Adipocyte (in vitro differentiated cells): ENCODE measurements at places on chromosomes 2 and 18.

DNA sequence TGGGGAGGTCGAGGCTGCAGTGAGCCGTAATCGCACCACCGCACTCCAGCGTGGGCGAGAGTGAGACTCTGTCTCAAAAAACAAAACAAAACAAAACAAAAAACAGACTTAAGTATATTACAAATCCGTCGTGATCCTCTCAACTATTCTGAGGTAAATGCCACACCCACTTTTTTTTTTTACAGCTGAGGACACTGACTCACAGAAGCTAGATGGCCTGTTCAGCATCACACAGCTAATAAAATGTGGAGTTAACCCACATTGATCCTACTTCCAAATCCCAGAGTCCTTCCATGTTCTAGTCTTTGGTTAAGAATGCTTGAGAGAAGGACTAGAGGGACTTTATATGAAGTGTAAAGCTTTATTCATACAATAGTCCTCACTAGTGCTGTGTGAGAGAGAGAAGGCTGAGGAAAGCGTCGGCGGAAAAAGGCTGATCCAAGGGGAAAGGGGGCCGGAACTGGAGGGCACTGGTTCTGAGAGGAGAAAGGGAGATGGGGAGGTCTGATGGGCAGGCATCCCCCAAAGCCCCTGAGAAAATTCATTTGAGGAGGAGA is 627 bp downstream of the RNF25 start:
- DNase-seq: peak; percentile 36

DNA sequence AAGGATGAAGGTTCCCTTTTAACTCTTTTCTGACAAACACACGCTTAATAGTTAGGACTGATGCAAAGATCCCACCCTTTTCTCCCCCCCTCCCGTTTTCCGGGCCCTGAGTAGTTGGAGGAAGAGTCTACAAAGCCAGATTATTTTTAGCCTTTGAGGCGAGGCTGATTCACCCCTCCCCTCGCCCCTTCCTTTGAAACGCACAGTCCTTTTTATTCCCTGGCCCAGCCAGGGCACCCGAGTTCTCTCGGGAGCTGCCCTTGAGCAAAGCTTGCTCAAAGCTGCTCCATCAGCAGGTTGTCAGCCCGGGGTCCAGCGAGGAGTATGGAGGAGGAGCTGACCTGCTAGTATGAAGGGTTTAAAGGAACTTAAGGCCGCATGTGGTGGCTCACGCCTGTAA is 47.1 kb upstream of the SPRED2 start:
- no peak for DNase-seq

- DNase-seq: peak; percentile 21
Measured at GRCh38 chr2:127422559-127423477, 4.6 kb downstream of the PROC start.

GRCh38 chr2:119958670-119959268 is 54.1 kb upstream of the EPB41L5 start:
- DNase-seq: peak; percentile 20

GRCh38 chr2:16330571-16330970 is 335.1 kb downstream of the CYRIA start:
- no peak for DNase-seq

DNA sequence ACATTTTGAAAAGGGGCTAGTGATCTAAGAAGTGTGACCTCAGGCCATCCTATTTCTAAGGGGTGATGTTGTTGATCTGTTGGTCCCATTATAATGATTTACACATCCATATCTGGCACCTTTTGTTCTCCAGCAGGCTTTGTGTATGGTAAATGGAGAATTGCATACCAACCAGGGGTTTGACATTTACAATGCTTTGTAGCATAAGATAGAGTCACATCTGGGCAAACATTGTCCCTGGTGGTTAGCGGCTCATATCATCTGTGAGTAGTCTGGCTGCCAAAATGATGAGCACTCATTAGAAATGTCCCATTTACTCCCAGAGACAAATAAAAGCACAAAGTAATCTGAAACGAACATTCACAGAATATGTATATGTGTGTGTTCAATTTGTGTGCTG is 1775.5 kb upstream of the CELF4 start:
- DNase-seq: no peak

DNA sequence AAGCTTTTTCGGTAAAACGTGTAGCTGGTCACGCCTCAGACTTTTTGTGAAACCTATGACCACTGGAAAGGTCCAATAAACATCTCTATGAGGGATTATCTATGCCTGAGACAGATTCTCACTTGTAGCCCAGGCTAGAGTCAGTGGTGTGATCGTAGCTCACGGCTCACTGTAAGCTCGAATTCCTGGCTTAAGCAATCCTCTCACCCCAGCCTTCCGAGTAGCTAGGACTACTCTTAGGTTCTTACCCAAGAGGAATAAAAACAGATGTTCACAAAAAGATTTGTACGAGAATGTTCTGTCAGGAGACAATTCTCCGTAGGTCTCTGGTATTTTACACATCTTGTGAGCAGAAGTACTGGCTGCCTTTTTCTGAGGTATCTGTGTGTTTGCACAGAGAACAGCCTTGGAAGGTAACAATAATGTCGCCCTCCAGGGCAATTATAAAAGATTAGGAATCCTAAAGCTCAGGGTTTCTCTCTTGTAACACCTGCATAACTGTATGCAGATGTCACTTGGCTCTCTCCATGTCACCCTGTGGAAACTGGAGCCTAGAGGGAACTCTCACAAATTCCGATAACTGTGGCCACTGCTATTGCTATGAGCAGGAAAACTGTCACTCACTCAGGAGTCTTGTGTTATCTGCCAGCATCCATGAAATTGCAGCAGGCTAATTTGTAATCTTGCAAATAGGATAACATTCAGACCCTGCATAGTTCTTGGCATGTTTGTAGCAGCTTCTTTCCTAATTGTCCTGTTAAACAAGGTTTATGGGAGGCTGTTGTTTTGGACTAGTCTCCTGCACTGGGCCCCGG is 25.5 kb upstream of the RALBP1 start:
- peak; percentile 36 for DNase-seq

DNA sequence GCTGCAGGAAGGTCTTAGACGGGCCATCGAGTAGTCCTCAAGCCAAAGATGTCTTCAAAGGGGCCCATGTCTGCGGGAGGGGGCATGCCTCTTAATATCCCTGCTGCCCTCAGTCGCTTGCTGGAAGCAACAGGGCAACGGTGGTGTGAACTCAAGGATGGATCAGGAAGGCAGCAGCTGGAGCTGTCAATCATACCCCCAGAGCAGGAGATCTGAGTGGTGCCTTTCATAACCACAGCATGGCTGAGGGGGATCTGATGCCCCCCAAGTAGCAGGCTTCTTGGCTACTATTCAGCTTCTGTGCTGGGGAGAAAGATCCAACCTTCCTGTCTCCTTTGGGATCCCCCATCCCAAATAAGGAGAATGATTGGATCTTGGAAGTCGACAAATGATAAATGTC is 46.4 kb downstream of the INSIG2 start:
- no peak for DNase-seq

- DNase-seq: no peak
Measured at GRCh38 chr2:230306474-230306873, 20.5 kb upstream of the SP140L start.

DNA sequence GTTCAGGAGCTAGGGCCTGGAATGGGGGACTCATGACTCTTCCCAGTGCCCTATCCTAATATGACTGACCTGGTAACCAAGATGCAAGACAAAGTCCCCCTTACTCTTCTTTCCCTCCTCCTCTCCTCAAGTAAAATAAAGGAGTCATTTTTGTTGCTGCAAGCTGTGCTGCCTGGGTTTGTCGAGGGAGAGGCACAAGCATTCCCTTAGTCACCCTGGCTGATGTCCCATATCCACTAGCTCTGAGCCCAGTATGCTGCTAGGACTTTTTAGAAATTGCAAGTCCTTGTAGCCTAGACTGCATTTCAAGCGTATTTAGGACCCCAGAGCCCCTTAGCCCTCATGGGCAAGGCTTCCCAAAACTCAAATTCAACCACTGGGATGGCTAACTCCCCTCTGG is 338.5 kb upstream of the SETBP1 start:
- DNase-seq: no peak

DNA sequence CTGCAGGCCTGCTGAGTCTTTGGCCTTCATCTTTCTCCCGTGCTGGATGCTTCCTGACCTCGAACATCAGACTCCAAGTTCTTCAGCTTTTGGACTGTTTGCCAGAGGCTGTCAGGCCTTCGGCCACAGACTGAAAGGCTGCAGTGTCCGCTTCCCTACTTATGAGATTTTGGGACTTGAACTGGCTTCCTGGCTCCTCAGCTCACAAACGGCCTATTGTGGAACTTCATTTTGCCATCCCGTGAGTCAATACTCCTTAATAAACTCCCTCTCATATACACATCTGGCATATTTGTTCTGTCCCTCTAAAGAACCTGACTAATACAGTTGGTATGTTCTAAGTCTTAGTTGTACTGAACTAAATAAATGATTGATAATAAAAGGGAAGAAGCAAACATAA is 702.8 kb upstream of the LINC00305 start:
- no peak for DNase-seq
